ENCODE measurements at places on chromosomes 1 and 21. TPM values are rescaled to one million over a fixed set of nuclear protein-coding genes. Genes with fewer than 3 reads are reported as not detected.

DNA sequence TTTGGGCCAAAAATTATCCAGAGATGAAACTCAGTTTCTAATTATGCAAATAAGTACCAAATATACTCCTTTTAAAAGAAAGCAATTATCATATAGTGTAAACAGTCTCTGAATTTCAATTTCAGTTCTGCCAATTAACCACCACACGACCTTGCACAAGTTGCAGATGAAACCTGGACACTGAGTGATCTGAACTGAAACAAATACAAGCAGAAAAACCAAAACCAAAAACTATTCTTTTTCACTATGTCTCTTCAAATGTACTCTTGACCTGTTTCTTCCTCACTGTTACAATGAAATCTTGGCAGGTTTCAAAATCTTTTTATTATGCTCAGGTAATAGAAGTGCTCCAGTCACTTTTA, 79.2 kb downstream of the TYW3 start:
- DNase-seq = no peak
- H3K36me3 ChIP-seq = no peaks in the 10 kb centered on the region
- no peak overlapping the region for H3K27ac ChIP-seq
- peaks cover 15% of the 10 kb centered on the region for H3K27me3 ChIP-seq
- H3K4me1 ChIP-seq = no peaks in the 10 kb centered on the region

DNA sequence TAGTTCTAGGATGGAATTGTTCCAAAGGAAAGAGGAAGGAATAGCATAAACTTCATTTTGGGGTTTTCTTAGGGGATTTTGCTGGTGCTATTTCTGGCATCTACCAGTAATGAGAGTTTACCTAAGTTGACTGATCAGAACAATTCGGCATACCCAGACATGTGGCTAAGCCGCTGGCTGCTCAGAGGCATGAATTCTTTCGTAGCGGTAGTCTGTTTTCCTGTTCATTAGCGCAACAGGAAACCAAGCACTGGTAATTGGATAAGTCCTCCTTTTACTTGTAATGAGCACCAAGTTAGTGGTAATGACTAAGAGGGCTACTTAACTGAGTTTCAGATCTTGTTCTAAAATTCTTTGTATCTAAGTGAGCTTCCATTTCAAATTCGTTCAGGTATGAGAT, 38.6 kb downstream of the C21orf91 start:
- no peak overlapping the region for H3K4me3 ChIP-seq
- no peak overlapping the region for H3K27ac ChIP-seq
- no peaks in the 10 kb centered on the region for H3K36me3 ChIP-seq
- DNase-seq = peak; percentile 34
- no peaks in the 10 kb centered on the region for H3K4me1 ChIP-seq

- H3K4me1 ChIP-seq = peaks cover 15% of the 10 kb centered on the region
- H3K27ac ChIP-seq = no peak overlapping the region
- DNase-seq = no peak
Observed at GRCh38 chr1:6009120-6010040, 17.2 kb upstream of the NPHP4 start.

GRCh38 chr1:21868941-21869454, 56.9 kb downstream of the LDLRAD2 start:
- no peak overlapping the region for H3K4me3 ChIP-seq
- H3K4me1 ChIP-seq = no peaks in the 10 kb centered on the region
- no peaks in the 10 kb centered on the region for H3K27me3 ChIP-seq
- H3K36me3 ChIP-seq = no peaks in the 10 kb centered on the region
- H3K27ac ChIP-seq = no peak overlapping the region

- H3K27me3 ChIP-seq = no peaks in the 10 kb centered on the region
- H3K27ac ChIP-seq = no peak overlapping the region
- peaks cover 35% of the 10 kb centered on the region for H3K36me3 ChIP-seq
- no peaks in the 10 kb centered on the region for H3K4me1 ChIP-seq
Observed at GRCh38 chr1:43423672-43424550, 29.8 kb downstream of the HYI start.

DNA sequence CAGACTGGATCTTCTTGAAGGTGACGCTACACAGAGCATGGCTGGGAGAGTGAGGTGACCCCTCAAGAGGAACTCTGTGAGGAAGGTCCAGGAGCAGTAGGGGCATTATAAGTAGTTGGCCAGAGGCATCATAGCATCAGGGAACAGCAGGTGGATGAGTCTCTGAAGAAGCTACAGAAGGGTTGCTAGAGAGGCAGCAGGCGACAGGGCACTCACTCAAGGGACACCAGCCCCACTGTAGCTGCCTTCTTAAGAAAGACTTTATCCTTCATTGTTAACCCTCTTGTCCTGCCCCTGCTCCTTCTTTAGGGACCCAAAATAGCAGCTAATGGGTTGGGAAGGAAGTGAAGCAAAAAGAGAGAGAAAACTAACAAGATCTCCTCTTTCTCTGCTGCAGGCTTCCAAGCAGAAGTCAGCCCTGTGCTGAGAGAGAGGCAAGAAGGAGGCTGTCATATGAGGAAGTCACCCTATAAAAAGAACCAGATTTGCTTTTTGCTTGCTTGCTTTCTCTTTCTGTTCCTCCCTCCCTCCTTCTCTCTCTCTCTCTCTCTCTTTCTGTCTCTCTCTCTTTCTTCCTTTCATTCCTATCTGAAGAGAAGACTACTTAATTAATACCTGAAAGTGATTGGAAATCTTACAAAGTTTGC, 7.7 kb upstream of the CD5L start:
- H3K4me1 ChIP-seq = no peaks in the 10 kb centered on the region
- no peak for DNase-seq
- no peak overlapping the region for H3K4me3 ChIP-seq
- no peaks in the 10 kb centered on the region for H3K36me3 ChIP-seq
- no peak overlapping the region for H3K27ac ChIP-seq
- H3K27me3 ChIP-seq = no peaks in the 10 kb centered on the region

DNA sequence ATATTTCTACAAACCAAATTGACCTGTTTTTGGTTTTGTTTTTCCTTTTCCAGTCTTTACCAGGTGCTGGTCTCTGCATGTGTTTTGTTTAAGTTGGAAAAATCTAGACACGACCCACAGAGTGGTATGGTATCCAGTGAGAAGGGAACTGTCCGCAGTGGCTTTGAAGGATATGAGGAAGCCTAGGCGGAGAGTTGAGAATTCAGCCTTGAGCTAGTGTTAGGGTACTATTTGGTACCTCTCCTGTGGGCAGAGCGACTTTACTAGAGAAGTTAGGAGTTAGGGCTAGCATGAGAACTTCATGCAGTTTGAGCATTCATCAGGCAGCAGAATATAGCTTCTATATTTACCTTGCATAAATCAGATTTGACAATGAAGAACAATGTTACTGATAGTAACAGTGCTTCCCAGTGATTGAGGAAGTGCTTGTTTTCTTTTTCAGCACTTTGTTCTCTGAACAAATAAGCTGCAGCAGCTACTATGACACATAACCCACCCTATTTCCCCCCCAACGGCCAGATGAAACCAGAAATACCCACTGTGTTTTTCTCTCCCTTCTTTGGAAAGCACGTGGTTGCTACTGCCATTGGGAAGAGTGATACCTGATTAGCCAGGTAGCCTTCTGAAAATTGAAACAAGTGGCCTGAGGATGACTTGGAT, 19.0 kb downstream of the MRPS6 start:
- peak overlapping the region; percentile 15 for H3K27ac ChIP-seq
- no peak for DNase-seq
- H3K27me3 ChIP-seq = no peaks in the 10 kb centered on the region
- peaks cover 12% of the 10 kb centered on the region for H3K4me1 ChIP-seq
- H3K36me3 ChIP-seq = peaks cover 17% of the 10 kb centered on the region
- H3K4me3 ChIP-seq = no peak overlapping the region

DNA sequence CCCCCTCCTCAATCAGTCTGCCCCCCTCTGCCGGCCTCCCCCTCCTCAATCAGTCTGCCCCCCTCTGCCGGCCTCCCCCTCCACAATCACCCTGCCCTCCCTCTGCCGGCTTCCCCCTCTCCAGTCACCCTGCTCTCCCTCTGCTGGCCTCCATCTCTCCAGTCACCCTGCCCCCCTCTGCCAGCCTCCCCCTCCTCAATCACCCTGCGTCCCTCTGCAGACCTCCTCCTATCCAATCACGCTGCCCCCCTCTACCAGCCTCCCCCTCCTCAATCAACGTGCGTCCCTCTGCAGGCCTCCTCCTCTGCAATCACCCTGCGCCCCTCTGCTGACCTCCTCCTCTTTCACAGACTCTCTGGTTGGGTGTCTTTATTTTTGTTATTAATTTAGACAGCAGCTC, 11.5 kb upstream of the C1orf198 start:
- peaks cover 6% of the 10 kb centered on the region for H3K4me1 ChIP-seq
- no peaks in the 10 kb centered on the region for H3K27me3 ChIP-seq
- DNase-seq = no peak
- H3K27ac ChIP-seq = no peak overlapping the region

DNA sequence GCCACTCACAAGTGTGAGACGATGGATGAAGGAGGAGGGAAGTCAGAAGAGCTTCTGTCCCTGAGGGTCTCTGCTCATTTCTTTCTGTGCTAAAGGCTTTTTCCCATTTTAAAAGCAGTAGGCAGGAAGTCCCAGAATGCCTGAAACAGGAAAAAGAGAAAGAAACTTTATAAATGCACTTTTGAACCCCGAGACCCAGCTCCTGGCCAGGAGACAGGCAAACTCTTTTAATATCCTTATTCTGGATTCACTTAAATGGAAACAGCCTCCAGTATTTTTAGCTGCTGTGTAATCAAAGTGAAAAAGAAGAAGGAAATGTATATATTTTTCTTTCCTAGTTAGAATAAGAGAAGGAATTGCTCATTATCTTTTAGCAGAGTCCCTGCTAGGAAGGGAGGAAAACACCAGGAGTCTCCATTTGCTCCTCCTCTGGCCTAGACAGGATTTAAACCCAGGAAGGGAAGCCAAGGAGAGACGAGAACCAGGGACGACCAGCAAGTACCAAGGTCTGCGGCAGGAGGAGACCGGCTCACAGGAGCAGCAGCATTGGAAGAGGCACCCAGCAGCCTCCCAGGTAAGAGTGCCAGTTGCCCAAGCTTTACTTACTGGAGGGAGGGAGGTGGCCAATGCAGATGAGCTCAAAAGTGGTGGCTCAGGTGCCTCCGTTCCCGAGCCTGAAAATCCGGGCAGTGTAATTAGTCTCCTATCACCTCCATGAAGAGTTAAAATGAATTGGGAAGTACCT, at the start of gene TNN:
TNN (plus strand) TSS at position 472 of the 745 bp plus-strand sequence. CDS start 9,586 bp downstream, outside the sequence.
- H3K4me3 ChIP-seq = no peak within 1 kb of the TSS
- no peak within 1 kb of the TSS for H3K27ac ChIP-seq
- DNase-seq = no peak
- peaks cover 3% of the 10 kb centered on the region for H3K27me3 ChIP-seq
- peaks cover 4% of the 10 kb centered on the region for H3K4me1 ChIP-seq

DNA sequence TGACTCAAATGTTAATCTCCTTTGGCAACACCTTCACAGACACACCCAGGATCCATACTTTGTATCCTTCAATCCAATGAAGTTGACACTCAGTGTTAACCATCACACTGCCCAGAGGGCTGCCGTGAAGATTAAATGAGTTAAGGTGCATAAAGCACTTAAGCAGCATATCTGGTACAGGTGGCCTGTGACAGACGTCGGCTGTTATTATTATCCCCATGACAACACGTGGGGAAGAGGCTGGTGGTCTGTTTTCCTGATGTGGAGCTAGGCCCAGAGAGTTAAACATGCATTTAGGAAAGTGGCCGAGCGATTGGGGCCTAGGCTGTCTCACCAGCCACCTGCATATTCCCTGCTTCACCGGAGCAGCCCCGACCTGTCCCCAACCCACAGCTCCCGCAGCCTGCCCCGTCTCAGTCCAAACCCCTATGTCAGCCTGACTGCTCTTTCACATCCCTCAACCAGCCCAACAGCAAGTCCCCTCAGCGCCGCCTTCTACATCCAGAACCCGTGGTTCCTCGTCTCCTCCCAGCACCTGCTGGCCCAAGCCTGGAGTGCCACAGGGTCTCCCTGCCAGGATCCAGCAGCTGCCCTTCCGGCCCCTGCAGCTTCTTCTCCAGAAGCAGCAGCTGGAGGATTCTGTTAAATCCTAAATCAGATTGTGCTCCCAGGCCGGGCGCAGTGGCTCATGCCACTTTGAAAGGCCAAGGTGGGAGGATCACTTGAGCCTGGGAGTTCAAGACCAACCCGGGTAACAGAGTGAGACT, 77.9 kb downstream of the FBXO2 start:
- peaks cover 45% of the 10 kb centered on the region for H3K27me3 ChIP-seq
- H3K27ac ChIP-seq = no peak overlapping the region
- H3K4me3 ChIP-seq = no peak overlapping the region
- no peaks in the 10 kb centered on the region for H3K36me3 ChIP-seq
- no peaks in the 10 kb centered on the region for H3K4me1 ChIP-seq

DNA sequence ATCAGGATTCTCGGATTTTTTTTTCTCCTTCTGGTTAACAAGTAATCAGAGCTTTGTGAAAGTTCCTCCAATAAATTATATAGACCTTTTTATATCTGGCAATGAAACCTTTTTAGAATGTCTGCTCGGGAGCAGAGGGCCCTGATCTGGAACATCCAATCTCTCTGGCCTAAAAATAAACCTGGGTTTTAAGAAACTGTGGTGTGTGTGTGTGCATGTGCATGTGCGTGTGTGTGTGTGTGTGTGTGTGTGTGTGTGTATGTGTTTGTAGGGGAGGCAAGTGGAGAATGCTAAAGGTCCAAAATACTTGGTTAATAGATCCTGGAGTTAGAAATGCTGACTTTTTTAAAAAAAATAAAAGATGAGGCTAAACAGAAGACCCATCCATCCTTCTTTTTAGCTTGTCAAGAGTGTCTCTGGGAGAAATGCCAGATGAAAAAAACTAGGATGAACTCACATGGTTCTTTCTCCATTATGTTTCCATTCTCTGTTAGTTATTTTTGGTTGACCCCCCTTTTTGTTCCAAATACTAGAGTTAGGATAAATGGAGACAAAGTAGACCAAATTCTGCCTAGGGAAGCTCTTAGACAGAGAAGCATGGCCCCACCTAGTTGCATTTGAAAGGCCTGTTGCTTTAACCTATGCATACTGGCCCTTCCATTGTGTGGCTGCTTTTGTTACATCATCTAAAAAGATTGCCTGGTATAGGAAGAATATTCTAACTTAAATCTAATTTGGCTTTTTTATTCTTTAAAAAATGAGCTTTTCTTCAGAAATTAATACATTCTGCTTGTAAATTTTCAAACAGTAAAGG, 175.9 kb downstream of the PAPPA2 start:
- no peak overlapping the region for H3K4me3 ChIP-seq
- H3K4me1 ChIP-seq = no peaks in the 10 kb centered on the region
- no peaks in the 10 kb centered on the region for H3K36me3 ChIP-seq
- no peak for DNase-seq
- H3K27me3 ChIP-seq = no peaks in the 10 kb centered on the region

DNA sequence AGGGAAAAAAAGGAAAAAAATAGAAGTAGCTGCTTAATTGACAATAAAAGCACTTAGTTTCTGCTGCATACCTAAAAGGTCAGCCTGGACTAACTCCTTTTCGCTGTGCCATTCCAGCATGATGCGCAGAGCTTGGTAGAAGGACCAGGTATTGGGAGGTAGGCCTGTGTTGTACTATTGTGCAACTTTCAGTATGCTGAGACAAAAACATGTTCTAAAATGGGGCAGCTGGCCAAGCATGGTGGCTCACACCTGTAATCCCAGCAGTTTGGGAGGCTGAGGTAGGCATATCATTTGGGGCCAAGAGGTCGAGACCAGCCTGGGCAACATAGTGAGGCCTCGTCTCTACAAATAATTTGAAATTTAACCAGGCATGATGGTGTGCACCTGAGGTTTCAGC, 15.0 kb upstream of the SCCPDH start:
- H3K27ac ChIP-seq = no peak overlapping the region
- H3K4me3 ChIP-seq = no peak overlapping the region
- no peaks in the 10 kb centered on the region for H3K27me3 ChIP-seq
- no peaks in the 10 kb centered on the region for H3K4me1 ChIP-seq
- no peak for DNase-seq

TFAP2E gene
- 0.79 TPM for total RNA-seq

HSD11B1 gene
- not detected for total RNA-seq

DPT gene
- not detected for total RNA-seq

OR14K1 gene
- total RNA-seq = not detected

EFNA1 gene
- total RNA-seq = 1.0 TPM

P3H1 gene
- total RNA-seq = 57.8 TPM

CYP4A11 gene
- not detected for total RNA-seq

C4BPA gene
- total RNA-seq = not detected

Measured in A673 (cell line).